GM23248 (cell line): ENCODE measurements at places on chromosomes 2 and 18. TPM values are rescaled to one million over a fixed set of nuclear protein-coding genes. Genes with fewer than 3 reads are reported as not detected.

- DNase-seq: no peak
These were observed 345.0 kb downstream of the DPP10 start for GRCh38 chr2:114787486-114787885.

OTOF gene
- 0.37 and 0.38 TPM in 2 replicates for polyA plus RNA-seq

TIMM21 gene
- 88.0 and 91.6 TPM in 2 replicates for polyA plus RNA-seq

DNA sequence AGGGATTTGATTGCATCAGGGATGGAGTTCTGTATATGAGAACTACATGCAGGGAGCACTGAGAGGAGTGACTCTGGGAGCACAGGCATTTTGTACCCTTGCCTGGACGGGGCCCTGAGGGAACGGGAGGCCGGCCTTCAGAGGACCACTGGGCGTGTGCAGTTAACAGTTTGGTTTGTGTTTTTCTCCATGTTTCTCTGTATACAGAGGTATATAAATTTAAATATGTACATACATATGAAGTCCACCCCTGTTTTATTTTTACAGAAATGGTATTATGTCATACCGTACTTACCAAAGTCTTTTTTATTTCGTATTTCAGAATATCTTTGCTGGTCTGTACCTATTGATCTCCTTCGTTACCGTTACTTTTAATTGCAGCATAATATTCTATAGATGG lies 111.3 kb downstream of the PTPRM start:
- no peak for DNase-seq

IGFBP5 gene
- polyA plus RNA-seq: 37.9 and 39.8 TPM in 2 replicates

GRCh38 chr2:20594957-20595356 lies 55.9 kb downstream of the HS1BP3 start:
- no peak for DNase-seq

GRCh38 chr18:48106976-48107781 lies 176.7 kb upstream of the SMAD2 start:
- DNase-seq: peak; percentile 6

GRCh38 chr18:9877655-9878014 lies 8.1 kb upstream of the TXNDC2 start:
- no peak for DNase-seq

GPR75 gene
- 0.16 and 0.23 TPM in 2 replicates for polyA plus RNA-seq

OXER1 gene
- polyA plus RNA-seq: not detected in 2 replicates

NEU4 gene
- not detected in 2 replicates for polyA plus RNA-seq

DNA sequence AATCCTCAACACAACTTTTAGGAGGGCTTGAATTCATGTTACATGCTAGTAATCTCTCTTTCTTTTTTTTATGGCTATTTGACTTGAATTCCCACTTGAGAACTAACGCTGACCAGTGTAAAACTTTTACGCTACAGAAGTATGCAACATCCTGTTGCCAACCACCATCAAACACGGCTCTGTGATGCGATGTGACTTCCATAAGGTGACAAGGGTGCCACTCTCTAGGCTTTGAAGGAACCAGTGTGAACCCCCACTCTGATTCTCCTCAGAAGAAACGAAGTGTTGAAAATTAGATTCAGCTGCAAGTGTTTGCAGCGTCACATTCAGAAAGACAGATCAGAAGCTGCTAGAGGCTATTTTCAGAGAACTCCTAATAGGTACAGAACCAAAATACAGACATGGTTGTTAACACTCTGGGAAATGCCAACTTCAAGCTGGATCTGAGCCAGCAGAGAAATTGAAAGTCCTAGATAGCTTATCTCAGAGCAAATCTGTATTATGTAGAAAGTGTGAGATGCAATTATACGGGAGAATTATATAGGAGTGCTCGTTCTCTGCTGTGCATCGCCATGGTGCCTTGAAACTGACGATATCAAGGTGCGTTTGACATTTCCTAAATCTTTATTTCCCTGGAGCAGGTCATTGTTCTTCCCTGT lies 271.2 kb downstream of the LPIN1 start:
- DNase-seq: no peak

- DNase-seq: no peak
These were observed 46.1 kb upstream of the KIF5C start for GRCh38 chr2:148828941-148829340.

DNA sequence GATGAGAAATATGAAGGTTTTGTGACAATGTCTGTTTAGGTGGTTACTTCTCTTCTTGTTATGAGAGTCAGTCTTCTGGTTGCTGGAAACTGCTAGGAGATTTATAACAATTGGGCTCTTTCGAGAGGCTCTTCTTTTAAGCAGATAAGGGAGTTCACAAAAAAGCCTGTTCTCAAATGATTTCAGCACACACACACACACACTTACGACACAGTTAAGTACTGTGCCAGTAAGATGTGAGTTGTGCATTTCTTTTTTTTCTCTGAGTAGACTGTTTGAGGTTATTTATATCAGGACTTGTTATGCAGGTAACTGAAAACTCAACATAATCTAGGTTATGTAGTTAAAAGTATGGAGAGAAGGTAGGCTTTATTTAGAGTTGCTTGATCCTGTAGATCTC lies 49.8 kb downstream of the MSH2 start:
- DNase-seq: no peak
